ENCODE measurements at places on chromosomes 12 and 14.

DNA sequence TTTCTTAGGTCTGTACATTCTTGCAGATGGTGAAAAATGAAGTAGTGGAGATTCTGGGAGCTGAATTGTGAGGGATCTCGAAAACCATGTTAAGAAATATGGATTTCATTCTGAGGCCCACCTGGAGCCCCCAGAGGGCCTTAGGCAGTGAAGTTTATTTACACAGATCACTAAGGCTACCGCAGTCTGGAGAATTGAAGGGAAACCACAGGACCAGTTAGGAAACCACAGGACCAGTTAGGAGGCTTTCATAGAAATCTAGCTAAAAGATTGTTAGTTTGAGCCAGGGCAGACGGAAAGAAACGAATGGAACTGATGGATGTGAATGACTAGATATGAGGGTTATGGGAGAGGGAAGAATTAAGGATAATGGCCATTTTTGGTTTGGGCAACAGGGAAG, 7.2 kb downstream of the CBLN3 start:
- no peak for DNase-seq

GRCh38 chr14:89242652-89243279, 174.3 kb downstream of the FOXN3 start:
- DNase-seq: no peak

- no peak for DNase-seq
These were observed 69.0 kb downstream of the IFT81 start for GRCh38 chr12:110193196-110193595.

DNA sequence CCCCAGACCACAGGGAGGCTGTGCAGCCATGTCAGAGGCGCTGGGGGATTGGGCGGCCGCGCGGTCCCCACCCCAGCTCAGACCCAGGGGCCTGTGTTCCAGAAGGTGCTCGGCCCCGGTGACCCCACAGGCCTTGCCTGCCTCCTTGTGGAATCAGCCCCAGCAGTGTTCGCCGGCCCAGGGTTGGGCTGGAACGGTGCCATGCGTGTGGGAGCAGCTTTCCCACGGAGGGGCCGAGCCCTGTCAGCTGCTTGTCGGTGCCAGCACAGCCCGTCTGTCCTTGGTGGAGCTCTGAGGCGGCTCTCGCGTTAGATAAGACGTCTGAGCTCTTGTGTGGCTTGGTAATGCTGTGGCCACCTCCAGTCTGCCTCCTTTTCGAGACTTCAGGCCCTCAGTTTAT, 8.5 kb downstream of the ZFYVE21 start:
- no peak for DNase-seq

DNA sequence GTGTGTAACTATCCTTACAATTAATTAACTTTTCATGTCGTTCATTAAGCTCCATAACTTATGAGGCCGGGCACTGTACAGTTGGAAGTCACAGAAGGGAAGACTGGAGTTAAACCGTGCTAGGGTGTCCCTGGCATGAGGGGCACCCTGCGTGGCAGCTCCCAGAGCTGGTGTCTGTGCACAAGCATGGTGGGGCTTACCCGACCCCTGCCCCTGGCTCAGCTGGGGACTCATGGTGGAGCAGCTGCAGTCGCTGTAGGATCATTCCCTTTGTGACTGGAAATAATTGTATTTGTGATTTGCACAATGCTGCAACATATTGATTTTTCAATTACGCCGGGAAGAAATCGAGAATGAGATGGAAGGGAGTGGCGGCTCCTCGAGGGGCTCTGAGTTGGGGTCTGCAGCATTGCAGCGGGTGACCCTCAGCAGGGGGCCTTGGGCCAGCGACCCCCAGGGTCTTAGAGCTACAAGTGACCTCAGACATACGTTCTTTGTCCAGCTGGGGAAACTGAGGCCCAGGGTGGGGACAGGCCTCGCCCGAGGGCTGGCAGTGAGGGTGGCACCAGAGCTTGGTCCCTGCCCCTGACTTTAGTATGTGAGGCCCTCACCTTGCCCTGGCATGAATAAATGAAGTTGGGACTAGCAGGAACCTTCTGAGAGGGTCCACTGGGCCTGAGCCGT, 125.4 kb downstream of the KIF26A start:
- no peak for DNase-seq

DNA sequence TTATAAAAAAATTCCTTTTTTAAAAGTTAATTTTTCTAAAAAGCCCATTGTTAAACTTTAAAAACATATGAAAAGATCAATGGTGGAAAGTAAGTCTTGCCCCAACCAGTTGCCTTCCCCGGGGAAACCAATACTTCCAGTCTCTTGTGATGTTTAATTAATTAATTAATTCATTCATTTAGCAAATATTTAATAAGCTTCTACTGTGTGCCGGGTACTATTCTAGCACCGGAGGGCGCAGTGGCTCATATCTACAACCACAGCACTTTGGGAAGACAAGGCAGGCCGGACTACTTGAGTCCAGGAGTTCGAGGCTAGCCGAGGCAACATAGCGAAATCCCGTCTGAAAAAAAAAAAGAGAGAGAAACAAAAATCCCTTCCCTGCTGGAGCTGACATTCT, 87.4 kb downstream of the HECTD4 start:
- no peak for DNase-seq

- no peak for DNase-seq
These were observed 230.1 kb upstream of the PLXNC1 start for GRCh38 chr12:93918262-93918661.

GRCh38 chr12:52580496-52580895, 6.9 kb upstream of the KRT74 start:
- no peak for DNase-seq

DNA sequence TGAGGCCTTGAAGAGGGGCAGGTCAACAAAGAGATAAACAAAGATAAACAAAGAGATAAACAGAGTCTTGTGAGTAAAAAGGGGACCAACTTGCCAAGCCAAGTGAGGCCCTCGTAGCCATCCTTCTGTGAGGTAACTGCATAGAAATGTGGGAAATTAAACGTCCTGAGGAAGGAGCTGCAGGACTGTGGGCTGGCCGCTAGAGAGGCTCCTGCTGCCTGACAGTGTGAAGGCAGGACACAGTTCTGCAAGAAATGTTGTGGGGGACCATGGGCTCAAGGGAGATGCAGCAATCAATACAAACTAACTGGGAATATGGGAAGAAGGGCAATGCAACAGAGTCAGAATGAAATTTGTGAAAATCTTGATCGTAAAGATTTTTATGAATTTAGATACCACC, 91.9 kb downstream of the SLC8A3 start:
- no peak for DNase-seq

DNA sequence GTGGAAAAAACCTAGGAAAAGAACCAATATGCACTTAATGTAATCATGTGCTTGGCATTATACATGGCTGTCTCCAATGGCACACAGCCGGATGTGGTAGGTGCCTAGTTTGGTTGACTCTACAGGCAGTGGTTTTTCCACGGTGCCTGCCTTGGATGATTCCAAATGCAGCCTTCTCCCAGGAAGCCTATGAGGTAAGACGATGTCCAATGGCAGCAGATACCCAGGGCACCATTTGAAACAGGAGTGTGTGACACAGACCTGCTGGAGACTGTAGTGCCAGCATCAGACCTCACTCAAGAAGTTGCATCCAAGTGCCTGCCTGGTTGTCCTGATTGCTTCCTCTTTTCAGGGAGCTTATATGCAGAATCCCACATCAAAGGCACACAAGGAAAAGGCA, 88.0 kb upstream of the VASH1 start:
- no peak for DNase-seq

DNA sequence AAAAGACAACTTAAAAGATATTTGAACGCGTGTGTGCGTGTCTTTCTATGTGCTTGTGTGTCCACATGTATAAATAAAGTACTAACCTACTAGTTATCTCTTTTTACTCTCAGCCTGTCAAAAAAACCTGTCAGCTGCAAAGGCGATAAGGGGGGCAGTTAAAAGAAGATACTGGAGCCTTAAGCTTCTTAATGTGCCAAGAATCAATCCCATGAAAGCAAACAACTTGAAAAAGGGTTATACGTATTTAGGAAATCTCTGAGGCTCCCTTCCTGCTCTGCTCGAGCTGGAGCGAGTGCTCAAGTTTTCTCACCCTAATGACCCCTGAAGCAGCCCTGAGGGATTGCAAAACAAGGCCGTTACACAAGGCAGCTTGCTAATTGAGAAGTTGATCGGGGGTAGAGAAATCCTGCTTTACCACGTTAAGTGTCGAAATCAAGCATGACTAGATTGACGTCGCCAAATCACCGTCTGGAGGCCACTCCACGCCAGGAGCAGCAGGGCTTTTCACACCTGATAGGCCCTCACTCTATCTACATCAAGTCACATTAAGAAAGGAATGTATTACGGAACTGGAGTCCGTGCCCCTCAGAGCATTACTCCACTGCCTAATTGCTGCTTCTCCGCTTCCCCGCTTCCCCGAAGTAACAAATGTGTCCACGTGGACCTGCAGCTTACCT, 32.4 kb downstream of the LMO3 start:
- no peak for DNase-seq

- no peak for DNase-seq
These were observed 32.1 kb upstream of the GSG1 start for GRCh38 chr12:13135371-13136178.

DNA sequence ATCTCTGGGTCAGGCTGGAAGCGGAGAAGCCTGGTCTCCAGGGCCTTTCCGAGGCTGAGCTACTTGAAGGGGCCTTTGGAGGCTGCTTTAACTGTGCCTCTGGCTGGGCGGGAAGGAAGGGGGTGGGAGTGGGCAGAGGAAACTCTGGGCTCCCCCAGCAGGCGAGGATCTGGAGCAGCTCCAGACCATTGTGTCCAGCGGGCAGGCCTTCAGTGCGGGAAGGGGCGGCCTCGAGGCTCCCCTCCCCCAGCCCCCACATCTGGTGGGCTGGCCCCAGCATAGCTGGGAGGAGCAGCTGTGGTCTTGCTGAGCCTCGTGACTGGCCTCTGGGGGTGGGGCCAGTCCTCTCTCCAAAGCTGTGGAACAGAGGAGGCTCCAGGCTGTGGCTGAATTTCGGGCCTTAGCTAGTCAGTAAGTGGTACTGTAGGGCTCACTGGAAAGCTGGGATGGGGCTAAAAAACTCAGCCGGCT, 3.4 kb downstream of the TAMALIN start:
- DNase-seq: no peak

DNA sequence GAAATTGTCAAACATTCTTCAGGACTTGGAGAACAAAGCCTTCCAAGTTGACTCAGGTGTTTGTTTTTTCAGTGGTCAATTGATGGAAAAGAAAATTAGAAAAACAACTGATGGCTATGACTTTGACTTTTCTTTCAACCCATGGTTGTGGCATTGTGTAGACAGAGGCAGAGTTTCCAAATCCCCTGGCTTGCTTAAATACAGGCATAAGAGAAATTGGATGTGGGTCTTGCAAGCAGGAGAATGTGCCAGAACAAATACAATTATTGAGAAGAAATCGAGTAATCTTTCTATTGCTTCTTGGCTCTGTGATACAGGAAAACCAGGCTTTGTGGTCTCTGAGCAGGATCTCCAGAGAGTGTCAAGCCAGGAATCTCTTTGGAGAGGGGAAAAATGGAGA, 40.9 kb upstream of the FRMD6 start:
- no peak for DNase-seq

DNA sequence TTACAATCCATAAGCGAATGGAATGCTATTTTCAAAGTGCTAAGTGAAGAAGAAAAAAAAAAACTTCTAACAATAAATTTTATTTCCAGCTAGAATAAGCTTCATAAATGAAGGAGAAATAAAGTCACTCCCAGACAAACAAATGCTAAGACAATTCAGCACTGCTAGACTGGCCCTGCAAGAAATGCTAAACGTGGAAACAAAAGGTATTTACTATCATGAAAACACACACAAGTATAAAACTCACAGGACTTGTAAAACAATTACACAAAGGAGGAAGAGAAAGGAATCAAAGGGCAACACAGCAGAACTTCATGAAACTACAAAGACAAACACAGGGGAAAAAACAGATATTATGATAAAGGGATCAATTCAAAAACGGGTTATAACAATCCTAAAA, 85.8 kb upstream of the NELL2 start:
- DNase-seq: no peak

DNA sequence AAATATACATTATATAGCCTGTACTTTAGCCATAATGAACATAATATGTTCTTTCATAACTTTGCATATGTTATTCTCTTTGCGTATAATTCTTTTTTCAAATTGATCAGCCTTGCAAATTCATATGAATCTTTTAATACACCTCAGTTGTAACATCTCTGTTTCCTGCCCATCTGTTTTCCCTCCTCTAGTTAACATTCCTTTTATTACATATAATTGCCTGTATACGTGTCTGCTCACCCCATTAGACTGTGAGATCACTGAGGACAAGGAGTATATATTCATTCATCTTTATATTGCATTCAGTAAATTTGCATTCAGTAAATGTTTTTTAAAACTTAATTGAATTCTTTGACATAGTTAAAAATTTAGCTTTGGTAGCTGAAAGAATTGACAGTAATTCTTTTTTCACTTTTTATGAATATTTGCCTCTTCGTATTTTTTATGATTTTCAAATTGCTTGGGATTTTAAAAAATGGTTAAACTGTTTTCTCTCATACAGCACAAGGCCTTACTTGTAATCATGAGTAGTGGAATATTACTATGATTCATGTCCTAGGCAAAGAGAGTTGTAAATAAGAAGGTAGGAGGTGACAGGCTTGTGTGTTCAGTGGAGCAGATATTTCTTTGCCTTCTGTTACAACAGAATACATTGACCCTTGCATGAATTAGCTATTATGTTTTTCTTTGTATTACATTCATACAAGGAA, 32.8 kb upstream of the KLHL42 start:
- no peak for DNase-seq

DNA sequence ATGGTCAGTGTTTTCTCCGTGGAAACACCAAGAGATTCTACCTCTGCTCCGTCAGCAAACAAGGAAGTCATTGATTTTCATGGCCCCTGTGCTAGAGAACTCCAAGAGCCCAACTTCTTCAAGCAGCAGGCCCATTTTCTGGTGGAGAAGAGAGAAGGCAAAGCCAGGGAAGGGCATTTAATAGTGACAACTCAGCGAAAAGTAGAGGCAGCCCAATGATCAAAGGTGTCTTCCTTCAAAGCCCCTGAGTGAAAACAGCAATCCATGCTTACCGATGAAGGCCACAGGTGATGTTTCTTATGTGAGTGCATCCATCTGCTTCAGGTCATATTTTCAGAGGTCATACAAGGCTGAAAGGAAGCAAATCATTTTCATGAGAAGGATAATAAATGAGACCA, 77.3 kb downstream of the VCPKMT start:
- no peak for DNase-seq

DNA sequence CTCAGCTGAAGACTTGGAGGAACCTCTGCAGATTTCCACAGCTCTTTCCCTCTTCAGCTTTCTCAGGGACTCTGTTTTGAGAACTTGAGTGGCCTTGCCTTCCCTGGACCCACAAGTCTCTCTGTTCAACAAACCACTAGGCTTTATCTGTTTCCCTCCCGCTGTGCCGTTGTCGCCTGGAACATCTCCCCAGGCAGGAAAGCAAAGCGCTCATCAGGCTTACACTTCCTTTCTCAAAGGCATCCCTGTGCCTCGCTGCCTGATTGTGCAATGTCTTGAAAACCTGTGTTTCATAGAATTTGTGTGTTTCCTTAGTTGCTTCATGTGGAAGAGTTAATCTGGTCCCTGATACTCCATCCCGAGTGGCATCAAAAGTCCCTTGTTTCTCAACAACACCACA, 64.1 kb downstream of the PPM1A start:
- DNase-seq: no peak

- DNase-seq: no peak
These were observed 285.8 kb downstream of the NRXN3 start for GRCh38 chr14:78455896-78456435.

Data from stimulated activated CD4-positive, alpha-beta T cell treated with anti-CD3 and anti-CD28 coated beads, Interleukin-4, amount 100 ng/mL, for 4 hours (primary cell).